ENCODE measurements at places on chromosomes 4 and X.

DNA sequence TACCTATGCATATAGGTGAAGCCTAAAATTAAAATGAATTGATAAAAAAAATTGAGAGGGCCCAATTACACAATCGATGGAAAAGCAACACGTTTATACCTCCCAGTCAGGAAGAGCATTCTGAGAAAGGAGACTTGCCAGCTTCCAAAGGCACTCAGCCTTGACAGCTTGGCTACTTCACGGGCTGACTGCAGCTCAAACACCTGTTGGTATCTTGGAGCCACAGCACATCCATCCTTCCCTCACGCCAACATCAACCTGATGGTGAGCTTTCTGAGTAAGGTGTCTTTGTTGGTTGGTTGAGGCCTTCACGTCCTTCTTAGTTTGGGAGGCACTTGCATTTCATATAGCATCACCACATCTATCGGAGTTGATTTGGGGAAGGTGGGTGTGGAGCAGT, 598.9 kb upstream of the DIPK2B start:
- DNase-seq = no peak

GRCh38 chr4:42088386-42088785, 64.1 kb downstream of the BEND4 start:
- DNase-seq = no peak

DNA sequence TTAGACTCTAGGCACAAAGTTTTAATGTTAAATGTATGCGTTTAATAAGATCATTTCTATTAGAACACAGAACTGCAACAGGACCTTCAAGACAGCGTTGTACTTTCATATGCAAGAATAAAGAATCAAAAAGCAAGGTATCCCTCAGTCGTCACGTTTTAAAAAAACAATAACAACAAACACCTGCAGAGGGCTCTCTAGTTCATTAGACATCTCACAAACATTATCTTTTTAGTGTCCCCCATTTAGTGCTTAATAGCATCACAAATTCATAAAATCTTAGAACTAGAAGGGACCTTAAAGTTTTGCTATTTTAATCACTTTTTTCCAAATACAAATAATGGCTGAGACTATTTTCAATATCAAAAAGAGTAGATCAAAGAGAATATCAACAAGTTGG, 236.6 kb downstream of the DCHS2 start:
- DNase-seq = no peak

DNA sequence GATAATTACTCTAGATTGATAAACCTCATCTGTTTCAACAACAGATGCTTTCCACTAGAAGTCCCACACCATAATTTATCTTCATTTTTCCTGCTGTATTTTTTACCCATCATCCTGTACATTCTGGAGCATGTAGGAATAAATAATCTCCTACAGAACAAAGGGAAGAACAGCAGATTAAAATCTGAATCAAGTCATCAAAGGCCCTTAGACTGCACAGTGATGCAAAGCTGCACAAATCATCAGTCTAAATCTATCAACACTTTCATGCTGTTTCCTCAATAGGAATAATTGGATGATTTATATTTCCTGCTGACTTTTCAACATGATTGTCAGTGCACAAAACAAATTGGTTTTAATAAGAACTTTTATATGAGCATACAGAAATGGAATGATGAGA, 1143.9 kb downstream of the STIM2 start:
- DNase-seq = no peak

DNA sequence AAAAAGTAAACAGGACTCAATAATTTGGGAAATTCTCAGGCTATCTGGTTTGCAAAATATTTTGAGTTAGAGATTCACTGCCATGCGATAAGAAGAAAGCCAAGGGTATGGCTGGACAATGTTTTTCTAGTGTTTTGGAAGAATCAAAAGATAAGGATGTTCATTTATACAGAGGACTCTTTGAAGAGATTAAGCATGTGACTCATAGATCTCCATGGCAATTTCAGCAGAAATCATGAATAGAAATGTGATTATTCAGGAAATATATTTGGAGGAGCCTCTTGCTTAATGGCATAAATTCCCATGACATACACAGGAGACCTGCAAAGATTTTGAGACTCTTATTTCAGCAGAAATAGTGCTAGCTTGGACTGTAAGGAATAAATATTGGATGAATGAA, 16.7 kb upstream of the FRAS1 start:
- DNase-seq = no peak

DNA sequence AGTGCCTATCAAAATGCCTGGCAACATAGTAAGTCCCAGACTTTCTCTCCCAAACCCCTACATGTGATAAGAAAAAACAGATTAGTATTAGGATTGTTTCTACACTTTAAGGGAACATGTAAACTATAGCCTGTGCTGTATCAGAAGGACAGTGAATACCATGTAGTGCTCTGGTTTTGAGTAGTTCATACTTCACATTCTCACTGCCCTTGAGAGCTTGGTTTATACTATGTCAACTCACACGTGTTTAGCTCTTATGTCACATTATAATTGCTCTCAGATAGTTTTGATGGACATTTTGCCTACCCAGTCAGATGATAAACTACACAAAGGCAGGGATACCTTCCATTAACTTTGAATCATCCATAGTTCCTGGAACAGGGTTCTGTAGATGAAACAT, 58.0 kb upstream of the PGRMC2 start:
- DNase-seq = no peak

DNA sequence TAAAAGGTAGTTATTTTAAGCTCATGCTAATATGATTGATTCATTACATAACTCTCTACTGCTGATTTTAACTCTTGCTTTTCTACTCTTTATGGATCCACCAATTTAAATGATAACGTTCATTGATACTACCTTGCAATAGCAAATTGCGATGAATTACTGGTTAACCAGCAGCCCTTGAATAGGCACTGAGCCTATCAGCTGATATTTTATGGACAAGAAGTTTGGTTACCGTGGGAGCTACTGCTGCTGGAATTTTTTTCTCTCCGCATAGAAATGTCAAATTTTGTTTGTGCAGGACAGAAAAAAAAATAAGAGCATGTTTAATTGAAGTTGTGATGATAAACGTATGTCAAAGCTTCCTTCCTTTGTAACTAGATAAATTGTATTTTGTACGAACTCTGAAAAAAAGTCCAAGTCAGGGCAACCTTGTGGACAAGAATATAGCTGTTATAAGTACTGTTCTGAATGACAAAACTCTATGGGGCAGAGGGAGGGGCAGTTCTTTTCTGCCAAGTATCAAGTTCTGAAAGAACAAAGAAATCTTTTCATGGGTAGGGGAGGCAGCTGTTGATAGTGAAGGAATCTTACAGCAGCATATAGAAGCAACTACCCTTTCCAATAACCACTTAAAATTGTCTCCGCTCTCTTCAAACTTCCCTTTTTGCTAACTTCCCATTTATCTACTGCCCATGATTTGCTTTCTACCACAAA, 434.9 kb upstream of the PABPC4L start:
- DNase-seq = peak; percentile 45

DNA sequence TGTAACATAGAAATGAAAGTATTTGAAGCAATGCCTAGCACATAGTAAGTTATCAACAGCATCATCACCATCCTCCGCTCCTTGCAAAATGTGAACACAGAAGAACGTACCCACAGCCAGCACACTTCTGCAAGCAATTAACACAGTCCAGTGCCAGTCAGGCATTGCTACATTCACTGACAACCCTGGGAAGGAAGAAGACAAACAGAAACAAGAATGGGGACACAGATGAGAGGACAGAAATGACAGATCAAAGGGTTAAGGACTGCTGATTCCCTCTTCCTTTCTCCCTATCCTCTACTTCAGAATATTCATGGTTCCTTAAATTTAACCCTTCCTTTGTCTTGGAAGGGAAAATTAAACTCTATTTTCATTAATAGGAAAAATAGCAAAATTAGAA, 53.1 kb downstream of the CHM start:
- DNase-seq = no peak

GRCh38 chr4:103996064-103996463, 276.3 kb upstream of the TACR3 start:
- no peak for DNase-seq

GRCh38 chr4:113131621-113132020, 82.2 kb downstream of the ANK2 start:
- no peak for DNase-seq

- DNase-seq = no peak
Measured at GRCh38 chr4:103895876-103896465, 176.2 kb upstream of the TACR3 start.

GRCh38 chr4:37780444-37781130, 45.9 kb upstream of the PGM2 start:
- peak; percentile 61 for DNase-seq
